ENCODE measurements at places on chromosomes 3 and 15.

GRCh38 chr15:58564981-58565380, 133.2 kb downstream of the LIPC start:
- no peak overlapping the region for H3K27ac ChIP-seq
- peaks cover 4% of the 10 kb centered on the region for H3K4me1 ChIP-seq
- H3K27me3 ChIP-seq = no peaks in the 10 kb centered on the region
- DNase-seq = no peak
- no peak overlapping the region for H3K4me3 ChIP-seq
- no peaks in the 10 kb centered on the region for H3K36me3 ChIP-seq

DNA sequence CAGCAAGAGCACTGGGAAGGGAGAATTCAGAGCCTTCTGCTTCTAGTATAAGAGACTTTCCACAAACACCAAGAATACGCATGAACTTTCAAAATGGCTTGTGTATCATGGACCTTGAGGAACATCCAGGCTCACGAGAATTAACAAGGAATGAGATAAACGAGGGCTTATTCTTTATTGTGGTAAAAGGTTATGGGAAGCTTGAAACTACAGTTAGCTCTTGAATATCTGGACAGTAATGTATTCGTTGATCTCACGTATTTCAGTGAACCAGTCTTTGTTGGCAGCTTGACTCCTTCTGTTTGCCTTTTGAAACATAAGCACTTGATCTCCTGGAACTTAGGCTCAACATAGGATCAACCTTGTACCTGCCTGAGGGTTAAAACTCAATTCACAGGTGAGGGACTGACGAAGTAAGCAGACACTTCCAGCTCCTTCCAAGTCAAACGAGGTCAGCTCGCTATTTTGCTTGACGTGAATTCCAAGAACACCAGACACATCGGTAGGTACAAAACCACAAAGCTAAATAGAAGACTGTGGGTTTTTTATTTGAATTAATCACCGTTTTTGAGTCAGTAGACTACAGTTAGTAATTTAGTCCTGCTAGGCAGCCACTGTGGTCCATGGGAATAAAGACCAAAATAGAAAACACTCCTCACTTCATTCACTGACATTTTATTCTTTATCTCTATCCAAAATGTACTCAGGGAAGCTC, 30.8 kb downstream of the GALNT15 start:
- DNase-seq = no peak
- no peak overlapping the region for H3K4me3 ChIP-seq
- no peak overlapping the region for H3K27ac ChIP-seq
- H3K27me3 ChIP-seq = no peaks in the 10 kb centered on the region

- H3K4me3 ChIP-seq = no peak overlapping the region
- no peaks in the 10 kb centered on the region for H3K4me1 ChIP-seq
- no peak overlapping the region for H3K27ac ChIP-seq
- DNase-seq = no peak
These were observed 99.8 kb upstream of the NR2F2 start for GRCh38 chr15:96230526-96231181.

DNA sequence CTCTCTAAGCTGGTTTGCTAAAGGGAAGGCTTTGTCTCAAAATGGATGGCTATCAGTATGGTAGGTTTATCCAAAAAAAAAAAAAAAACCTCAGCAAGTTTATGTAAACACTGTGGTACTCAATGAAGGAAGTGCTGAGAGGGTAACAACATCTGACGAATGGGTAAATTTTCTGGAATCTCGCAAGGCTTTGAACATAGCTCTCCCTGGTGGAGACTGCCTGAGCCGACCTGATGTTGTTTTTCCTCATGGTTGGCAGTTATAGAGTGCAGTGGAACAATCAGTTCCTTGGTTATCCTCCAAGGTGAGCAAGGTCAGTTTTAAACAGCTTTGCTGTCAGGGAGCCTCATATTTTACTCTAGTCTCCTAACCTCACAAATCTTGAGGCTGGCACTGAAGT, 94.6 kb downstream of the ZPLD1 start:
- DNase-seq = no peak
- H3K27ac ChIP-seq = no peak overlapping the region
- H3K27me3 ChIP-seq = no peaks in the 10 kb centered on the region
- H3K36me3 ChIP-seq = no peaks in the 10 kb centered on the region
- H3K4me1 ChIP-seq = no peaks in the 10 kb centered on the region

DNA sequence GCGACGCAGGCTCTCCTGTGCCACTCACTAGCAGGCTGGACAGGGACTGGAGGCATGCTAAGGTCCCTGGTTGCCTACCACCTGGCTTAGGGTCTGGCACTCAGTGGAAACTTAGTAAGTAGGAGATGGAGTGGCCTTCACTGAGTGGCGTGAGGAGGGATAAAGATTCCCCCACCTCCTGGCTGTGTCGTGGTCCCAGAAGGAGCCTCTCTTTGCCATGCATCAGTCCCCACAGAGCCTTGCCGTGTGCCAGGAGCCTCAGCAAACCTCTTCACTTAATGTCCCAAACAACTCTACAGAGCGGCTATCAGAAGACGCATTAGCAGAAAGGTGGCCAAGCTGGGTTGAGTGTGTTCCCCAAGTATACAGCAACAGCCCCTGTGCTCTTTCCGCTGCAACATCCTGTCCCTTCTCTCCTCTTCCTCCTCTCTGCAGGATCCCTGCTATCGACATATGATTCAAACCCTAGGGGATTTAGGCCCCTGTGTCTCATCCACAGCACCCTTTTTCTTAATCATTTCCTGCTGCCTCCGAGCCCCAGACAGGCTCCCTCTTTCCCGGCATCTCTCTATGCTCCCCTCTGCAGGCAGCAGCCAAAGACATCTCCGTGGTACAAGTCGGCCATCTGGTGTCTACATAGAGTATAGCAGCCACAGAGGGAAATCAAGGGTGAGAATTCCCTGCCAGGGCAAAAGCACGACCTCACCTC, 66.7 kb downstream of the SLC6A1 start:
- H3K4me1 ChIP-seq = peaks cover 28% of the 10 kb centered on the region
- H3K27ac ChIP-seq = no peak overlapping the region
- no peaks in the 10 kb centered on the region for H3K36me3 ChIP-seq

All from spinal cord (tissue), 10 donors.